ENCODE measurements at places on chromosomes 11 and 22.

- no peak for DNase-seq
These were observed 184.4 kb upstream of the B3GAT1 start for GRCh38 chr11:134596404-134596803.

GRCh38 chr11:131070365-131070764, 154.1 kb upstream of the SNX19 start:
- DNase-seq = no peak

DNA sequence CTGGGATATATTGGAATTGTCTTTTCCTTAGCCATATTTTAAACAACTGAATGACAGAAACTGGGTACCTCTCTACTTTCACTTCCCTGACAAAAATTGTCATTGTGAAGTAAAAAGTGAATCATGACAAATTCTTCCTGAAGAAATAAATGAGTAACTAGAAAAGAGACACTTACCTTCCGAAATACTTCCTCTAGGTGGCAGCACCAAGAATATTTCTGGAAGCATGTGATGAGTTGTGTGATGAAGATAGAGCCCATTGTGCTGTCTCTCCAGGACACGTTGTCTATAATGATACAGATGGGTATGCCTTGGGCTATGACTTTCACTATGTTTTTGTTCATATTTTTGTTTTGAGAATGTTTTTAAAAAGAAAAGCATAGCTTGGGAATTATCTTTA, 21.5 kb downstream of the CASP4 start:
- DNase-seq = peak; percentile 26

- no peak for DNase-seq
These were observed 111.0 kb downstream of the MN1 start for GRCh38 chr22:27690599-27690998.

GRCh38 chr22:45192701-45193187, 29.0 kb downstream of the NUP50 start:
- DNase-seq = no peak

- no peak for DNase-seq
These were observed 21.9 kb downstream of the ASCC2 start for GRCh38 chr22:29816128-29816527.

- no peak for DNase-seq
These were observed 29.7 kb downstream of the APLP2 start for GRCh38 chr11:130099356-130099755.

DNA sequence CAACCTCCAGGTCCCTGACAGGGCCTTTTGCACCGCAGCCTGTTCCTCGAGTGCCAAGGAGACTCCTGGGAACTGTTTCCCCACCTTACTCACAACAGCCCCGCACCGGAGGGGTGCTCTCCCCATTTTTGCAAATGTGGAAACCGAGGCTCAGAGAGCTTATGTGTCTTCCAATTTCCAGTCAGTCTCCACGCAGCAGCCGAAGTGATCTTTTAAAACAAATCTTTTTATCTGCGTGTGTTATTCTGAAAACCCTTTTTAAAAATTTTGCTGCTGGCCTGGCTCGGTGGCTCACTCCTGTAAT, 409 bp upstream of the TMEM134 start:
- DNase-seq = no peak
